ENCODE measurements at places on chromosomes 2 and 18.

GRCh38 chr2:164014068-164014731 lies 278.4 kb upstream of the FIGN start:
- DNase-seq = no peak

DNA sequence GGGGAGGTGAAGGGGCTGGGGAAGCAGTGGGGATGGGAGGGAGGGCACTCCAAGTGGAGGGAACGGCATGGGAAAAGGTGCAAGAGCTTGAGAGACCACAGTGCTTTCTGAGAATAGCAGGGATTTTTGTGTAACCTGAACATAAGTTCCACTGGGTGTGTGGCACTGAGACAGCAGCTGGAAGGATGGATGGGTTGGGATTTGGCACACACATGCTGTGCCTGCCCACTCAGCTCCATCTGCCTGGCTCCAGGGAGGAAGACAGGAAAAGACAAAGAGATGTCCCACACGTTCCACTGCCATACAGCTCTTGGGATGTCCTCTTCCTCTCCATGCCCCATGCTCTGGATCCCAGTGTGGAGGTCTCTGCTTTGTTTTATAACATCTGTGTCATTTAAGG lies 114.1 kb upstream of the TEX51 start:
- no peak for DNase-seq

DNA sequence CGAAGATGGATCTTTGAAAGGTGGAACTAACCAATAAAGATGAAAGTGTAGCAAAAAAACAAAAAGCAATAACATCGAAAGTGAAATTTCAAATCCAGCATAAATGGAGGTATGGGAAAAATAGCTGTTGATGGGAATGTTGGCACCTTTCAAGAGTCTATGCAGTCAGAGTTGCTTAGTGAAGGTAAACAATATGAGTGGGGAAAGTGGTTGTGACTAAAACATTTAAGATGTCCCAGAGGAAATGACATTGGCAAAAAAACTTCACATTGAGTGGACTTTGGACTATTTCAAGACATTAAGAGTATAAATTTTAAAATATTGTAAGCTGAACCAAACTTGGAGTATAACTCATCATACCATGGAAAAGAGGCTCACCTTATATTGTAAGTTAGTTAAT lies 17.7 kb downstream of the ETAA1 start:
- DNase-seq = no peak

DNA sequence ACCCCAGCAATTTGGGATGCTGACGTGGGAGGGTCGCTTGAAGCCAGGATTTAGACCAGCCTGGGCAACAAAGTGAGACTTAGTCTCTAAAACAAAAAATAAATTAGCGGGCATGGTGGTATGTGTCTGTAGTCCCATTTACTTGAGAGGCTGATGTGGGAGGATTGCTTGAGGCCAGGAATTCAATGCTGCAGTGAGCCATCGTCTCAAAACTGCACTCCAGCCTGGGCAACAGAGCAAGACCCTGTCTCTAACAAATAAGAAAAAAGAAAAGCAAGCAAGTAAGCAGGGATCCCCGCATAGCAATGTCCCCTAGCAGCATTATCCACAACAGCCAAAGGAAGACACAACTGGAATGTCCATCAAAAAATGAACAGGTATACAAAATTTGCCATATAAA lies 3.4 kb downstream of the TXNL1 start:
- no peak for DNase-seq

DNA sequence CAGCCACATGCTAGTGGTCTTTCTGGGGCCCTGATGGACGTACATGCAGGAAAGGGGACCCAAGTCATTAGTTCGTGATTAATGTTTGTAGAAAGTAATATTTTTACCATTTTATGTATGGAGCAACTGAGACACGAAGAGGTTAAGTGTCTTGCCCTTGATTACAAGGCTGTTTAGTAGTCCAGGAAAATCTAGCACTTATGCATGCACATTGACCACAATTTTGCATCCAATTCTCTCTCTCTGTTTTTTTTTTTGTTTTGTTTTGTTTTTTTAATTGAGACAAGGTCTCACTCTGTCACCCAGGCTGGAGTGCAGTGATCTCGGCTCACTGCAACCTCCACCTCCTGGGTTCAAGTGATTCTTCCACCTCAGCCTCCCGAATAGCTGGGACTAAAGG lies 8.3 kb upstream of the GATA6 start:
- no peak for DNase-seq

- no peak for DNase-seq
These were observed 115.3 kb upstream of the STPG4 start for GRCh38 chr2:47270421-47270820.

DNA sequence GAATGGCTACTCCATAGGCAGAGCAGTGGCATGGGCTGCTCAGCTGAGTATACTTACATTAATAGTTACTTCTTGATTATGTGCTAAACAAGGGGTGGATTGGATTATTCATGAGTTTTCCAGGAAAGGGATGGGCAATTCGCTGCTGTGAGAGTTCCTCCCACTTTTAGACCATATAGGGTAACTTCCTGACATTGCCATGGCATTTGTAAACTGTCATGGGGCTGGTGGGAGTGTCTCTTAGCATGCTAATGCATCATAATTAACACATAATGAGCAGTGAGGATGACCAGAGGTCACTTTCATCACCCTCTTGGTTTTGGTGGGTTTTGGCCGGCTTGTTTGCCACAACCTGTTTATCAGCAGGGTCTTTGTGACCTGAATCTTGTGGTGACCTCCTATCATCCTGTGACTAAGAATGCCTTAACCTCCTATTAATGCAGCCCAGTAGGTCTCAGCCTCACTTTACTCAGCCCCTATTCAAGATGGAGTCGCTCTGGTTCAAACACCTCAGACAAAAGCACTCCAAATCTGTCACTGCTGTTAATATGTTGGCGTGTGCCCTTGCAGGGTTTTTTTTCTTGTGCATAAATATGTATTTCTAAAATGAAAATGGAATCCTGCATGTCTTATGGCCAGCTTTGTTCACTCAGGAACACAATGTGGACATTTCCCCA lies 56.0 kb downstream of the CYBRD1 start:
- no peak for DNase-seq

- no peak for DNase-seq
These were observed 4.9 kb downstream of the CIDEA start for GRCh38 chr18:12258719-12259705.

DNA sequence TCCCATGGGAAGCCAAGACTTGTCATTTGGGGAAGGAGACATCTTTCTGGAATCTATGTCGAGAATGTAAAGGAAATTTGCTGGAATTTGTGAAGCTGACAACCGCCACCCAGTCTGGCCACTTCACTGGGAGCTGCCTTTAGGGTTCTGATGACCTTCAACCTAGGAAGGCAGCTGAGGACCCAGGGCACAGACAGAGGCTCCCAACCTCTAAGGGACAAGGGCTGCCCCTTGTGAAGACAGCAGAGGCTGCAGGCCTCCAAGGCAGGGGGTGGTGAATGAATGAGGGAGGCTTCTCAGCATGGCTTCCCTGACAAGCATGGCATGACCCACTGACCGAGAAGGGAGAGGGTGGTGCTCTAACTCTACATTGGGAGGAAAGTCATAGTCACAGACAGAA lies 128.9 kb upstream of the ASB18 start:
- DNase-seq = no peak

- no peak for DNase-seq
These were observed 27.0 kb downstream of the SKA1 start for GRCh38 chr18:50401888-50402287.

GRCh38 chr2:19351499-19351898 lies 6.9 kb downstream of the OSR1 start:
- DNase-seq = no peak

- no peak for DNase-seq
These were observed 748.1 kb upstream of the LRATD1 start for GRCh38 chr2:13884291-13884976.

GRCh38 chr2:232697807-232698110 lies 628 bp downstream of the GIGYF2 start:
- no peak for DNase-seq

DNA sequence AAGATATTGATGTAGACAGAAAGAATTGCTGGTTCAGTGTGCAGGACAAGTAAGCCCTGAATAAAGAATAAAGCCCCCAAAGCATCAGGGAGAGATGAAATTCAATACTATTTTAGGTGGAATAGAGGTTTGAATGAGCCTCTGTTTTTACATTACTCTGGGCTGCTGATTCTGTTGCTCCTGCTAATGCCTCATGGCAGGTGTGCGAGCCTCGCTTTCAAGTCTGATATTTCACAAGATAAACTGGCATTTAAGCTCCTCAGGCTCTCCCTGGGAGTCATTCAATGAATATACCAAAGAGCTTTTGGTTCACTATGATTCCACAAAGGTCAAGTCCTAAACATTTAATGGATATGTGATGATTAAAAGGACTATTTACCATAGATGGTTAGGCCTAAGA lies 601.0 kb upstream of the SLC39A10 start:
- no peak for DNase-seq

DNA sequence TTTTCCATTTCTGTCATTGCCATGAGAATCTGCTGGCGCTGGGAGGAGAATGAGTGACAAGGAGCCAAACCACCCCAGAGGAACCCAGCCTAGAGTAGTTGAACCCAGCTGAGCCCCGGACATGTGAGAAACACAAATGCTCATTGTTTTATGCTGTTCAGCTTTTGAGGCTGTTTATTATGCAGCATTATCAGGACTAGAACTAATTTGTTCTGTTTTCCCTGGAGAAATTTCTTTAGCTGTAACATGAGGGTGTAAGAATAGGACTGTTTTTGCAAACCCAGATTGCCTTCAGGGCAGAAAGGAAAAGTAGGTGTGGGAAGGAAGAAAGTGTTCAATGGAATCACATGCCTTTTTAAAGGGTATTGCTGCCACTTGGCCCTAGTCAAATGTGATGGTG lies 28.5 kb upstream of the DOCK10 start:
- DNase-seq = no peak

DNA sequence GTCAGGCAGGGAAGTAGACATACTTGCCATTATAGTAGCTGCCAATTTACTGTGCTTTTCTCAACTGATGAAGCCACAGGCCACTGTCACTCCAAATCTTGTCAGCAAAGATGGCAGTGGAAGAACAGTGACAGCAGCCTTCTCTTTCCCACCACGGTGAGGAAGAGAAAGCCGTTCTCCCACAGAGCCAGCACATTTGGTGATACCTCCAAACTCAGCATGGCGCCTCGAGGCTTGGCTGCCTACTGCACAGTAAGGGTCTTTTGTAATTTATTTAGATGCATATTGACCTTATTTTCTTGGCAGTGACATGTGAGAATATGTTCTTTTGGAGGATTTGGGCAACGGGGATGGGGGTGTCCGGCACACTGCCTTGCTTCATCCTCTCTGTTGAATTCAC lies 117.2 kb upstream of the CDH20 start:
- no peak for DNase-seq

GRCh38 chr2:1793868-1794445 lies 49.6 kb upstream of the PXDN start:
- DNase-seq = no peak

DNA sequence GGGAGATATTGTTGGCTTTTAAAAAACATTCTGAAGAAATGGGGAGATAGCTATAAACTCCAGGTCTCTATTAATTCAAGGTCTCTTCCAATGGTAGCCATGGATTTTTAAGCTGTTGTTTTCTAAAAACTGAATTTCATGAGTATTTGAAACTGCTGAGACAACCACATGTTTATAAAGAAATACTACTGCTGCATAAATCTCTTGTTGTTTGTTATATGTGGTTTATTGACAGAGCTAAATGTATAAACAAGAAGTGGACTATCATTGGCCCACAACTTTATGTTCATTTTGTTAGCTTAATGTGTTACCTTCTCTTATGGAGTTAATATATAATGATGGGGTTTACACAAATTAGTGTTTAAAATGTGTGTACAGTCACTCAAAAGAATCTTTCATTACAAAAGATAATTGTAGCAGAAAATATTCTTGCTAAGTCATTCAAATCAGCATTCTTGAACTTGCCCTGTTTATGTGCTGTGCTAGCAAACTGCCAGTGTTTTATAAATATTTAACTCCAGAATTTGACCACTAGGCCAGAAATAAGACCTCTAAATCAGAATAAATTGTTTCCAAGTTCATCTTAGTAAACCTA lies 242.1 kb downstream of the TMX3 start:
- no peak for DNase-seq

Data from T-helper 22 cell (primary cell).